ENCODE measurements at places on chromosomes 7 and 10. TPM values are rescaled to one million over a fixed set of nuclear protein-coding genes. Genes with fewer than 3 reads are reported as not detected.

Gene DBF4
- 58.6 TPM for total RNA-seq

Gene ASIC3
- total RNA-seq = 1.1 TPM

Gene INSYN2A
- 0.17 TPM for total RNA-seq

Gene PLEKHA1
- 19.6 TPM for total RNA-seq

Gene C7orf33
- total RNA-seq = not detected

Gene TET1
- total RNA-seq = 2.8 TPM

Gene AMPH
- total RNA-seq = not detected

Gene GNGT1
- 0.61 TPM for total RNA-seq

Gene FEZF1
- 0.17 TPM for total RNA-seq

Gene GHRHR
- total RNA-seq = not detected

Gene LIMK1
- total RNA-seq = 24.3 TPM
